ENCODE measurements at places on chromosomes 2 and 18. TPM values are rescaled to one million over a fixed set of nuclear protein-coding genes. Genes with fewer than 3 reads are reported as not detected.
A peak's percentile ranks its signal among the peaks of the same experiment; 100 is the strongest.

DNA sequence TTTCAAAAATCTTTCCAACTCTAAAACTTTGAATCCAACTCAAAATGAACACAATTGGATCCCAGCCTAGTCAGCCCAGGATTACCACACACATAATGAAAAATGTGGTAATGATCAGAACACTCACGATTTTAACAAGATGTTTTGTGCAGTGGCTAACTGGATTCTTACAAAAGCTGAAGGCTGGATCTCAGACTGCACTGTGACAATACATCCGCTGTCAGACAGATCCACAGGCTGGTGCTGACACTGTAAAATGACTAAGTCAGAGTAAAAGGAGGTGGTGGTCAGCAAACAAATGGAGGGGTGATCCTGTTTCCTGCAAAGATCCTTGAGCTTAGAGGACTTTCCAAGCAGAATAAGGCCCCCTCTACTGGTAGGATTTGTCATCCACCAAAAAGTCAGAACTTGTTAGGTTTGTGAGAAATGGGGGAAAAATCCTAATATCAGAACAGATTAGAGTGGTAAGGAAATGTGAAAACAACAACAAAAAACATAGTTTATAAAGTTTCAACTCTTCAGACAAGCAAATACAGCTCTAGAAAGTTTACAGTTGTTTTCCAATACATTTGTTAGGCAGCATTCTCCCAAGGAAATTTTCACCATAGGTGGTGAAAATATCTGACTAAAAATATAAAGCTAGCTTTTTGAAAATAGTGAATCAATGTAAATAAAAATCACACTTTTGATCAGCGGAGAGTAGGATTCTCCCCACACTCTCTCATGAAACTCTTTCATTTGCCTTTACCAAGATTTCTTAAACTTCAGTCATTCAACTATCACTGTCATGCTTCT lies 211.9 kb downstream of the AGPS start:
- no peaks in the 10 kb centered on the region for H3K27me3 ChIP-seq
- no peak overlapping the region for H3K4me3 ChIP-seq
- peaks cover 10% of the 10 kb centered on the region for H3K4me1 ChIP-seq
- H3K27ac ChIP-seq = no peak overlapping the region
- H3K36me3 ChIP-seq = no peaks in the 10 kb centered on the region
- no peak for DNase-seq

DNA sequence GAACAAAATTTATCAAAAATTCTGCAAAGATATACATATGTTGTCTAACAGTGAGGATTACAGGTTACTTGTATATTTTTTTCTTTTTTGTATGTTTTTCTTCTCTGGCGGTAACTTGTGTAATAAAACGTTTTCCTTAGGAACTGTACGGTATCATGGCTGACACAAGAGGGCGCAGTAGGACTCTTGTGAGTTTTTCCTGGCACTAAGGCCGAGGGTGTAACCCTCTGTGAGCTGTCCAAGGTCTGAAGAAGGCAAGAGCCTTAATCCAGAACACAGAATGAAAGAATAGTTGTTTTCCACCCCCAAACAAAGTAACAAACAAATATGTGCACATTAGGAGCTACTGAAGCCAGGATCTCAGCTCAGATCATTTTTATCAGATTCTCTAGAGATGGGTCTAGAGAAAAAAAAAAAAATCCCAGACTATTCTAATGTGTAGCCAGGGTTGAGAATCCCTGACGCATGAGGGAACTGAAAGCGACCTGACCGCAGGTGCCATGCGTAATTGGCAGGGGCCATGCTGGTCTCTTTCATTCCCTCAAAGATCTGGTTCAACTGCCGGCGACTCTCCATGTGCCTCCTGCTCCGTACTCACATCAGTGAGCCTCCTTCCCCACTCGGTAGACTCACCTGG lies 27.0 kb downstream of the TMEM200C start:
- no peak overlapping the region for H3K27ac ChIP-seq
- no peaks in the 10 kb centered on the region for H3K36me3 ChIP-seq
- H3K4me1 ChIP-seq = no peaks in the 10 kb centered on the region
- no peak overlapping the region for H3K4me3 ChIP-seq
- DNase-seq = peak; percentile 80

- no peak for DNase-seq
- H3K4me3 ChIP-seq = no peak overlapping the region
- H3K4me1 ChIP-seq = no peaks in the 10 kb centered on the region
- H3K27me3 ChIP-seq = no peaks in the 10 kb centered on the region
Measured at GRCh38 chr2:67006373-67006960, 390.7 kb upstream of the ETAA1 start.

DNA sequence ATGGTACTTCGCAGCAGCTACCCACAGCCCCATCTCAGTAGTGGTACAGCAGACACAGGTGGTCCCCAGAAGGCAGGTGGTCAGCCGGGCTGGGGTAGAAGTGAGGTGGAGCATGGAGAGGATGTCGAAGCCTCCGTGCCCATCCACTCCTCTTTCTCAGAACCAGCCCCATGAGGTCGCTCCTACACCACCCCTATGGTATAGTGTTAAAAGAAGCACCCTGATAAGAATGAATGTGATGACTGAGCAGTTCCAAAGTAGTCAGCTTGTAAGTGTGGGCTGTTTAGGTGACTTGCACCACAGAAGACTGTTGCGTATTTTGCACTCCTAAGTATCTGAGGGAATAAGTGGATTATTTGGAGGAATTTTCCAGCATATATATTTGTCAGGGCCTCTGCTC lies 111.3 kb downstream of the WDSUB1 start:
- no peak overlapping the region for H3K27ac ChIP-seq
- H3K36me3 ChIP-seq = peaks cover 40% of the 10 kb centered on the region
- DNase-seq = no peak
- no peaks in the 10 kb centered on the region for H3K4me1 ChIP-seq
- H3K27me3 ChIP-seq = no peaks in the 10 kb centered on the region

GRCh38 chr2:240432820-240433801 lies 2.4 kb upstream of the GPC1 start:
- no peaks in the 10 kb centered on the region for H3K36me3 ChIP-seq
- no peaks in the 10 kb centered on the region for H3K27me3 ChIP-seq
- H3K27ac ChIP-seq = no peak overlapping the region
- H3K4me3 ChIP-seq = no peak overlapping the region
- peaks cover 26% of the 10 kb centered on the region for H3K4me1 ChIP-seq
- peak; percentile 25 for DNase-seq

DNA sequence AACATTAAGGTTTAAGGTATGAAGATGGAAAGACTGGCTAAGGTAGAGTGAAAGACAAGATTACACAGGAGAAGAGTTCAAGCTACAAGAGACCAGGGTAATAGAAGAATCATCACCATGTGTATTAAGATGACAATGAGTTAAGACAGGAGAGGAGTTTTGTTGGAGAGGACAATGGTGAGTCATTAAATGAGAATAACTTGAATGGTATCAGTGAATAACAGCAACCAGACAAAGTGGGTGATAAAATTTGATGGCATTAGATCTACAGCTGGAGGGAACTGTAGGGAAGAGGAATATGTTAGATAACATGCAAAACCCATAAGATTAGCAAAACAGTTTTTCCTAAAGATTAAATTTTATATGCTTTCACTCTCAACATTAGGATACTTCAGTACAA lies 18.8 kb upstream of the ENOSF1 start:
- H3K36me3 ChIP-seq = peaks cover 3% of the 10 kb centered on the region
- DNase-seq = no peak
- H3K4me1 ChIP-seq = no peaks in the 10 kb centered on the region
- no peaks in the 10 kb centered on the region for H3K27me3 ChIP-seq
- no peak overlapping the region for H3K27ac ChIP-seq

DNA sequence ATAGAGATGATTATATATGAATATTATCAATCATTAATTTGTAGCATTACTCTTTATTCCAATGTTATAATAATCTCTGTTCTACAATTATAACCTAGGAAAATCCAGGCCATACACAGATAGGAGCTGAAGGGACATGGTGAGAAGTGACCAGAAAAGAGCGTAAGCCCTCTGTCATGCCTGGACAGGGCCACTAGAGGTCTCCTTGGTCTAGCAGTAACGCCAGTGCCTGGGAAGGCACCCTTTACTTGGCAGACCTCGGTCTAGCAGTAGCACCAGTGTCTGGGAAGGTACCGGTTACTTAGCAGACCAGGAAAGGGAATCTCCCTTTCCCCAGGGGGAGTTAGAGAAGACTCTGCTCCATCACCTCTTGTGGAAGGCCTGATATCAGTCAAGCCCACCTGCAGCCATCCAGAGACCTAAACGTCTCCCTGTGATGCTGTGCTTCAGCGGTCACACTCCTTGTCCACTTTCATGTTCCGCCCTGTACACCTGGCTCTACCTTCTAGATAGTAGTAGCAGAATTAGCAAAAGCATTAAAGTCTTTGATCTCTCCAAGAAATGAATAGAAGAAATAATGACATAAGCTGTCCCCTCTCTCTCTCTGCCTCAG lies 447.5 kb upstream of the FSIP2 start:
- H3K4me3 ChIP-seq = no peak overlapping the region
- H3K36me3 ChIP-seq = no peaks in the 10 kb centered on the region
- no peaks in the 10 kb centered on the region for H3K27me3 ChIP-seq
- no peaks in the 10 kb centered on the region for H3K4me1 ChIP-seq

REG1A gene
- 19.5 TPM for polyA plus RNA-seq

RTP5 gene
- polyA plus RNA-seq = not detected

GKN2 gene
- not detected for polyA plus RNA-seq
